IMR-90 (cell line): ENCODE measurements at places on chromosomes 3 and 15.

DNA sequence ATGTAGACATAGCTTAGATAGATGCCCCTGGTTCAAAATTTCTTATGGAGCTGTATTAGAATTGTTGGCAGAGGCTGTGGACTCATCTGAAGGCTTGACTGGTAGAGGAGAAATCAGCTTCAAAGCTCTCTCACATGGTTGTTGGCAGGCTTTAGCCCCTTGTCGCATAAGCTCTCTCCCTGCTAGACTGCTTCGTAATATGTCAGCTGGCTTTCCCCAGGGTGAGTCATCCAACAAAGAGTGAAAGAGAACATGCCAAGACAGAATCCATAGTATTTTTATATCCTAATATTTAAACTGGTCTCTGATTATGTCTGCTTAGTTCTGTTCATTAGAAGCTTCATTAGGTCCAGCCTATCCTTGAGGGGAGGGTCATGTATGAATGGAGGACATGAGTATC lies 427.4 kb upstream of the NAALADL2 start:
- DNase-seq: peak; percentile 52

DNA sequence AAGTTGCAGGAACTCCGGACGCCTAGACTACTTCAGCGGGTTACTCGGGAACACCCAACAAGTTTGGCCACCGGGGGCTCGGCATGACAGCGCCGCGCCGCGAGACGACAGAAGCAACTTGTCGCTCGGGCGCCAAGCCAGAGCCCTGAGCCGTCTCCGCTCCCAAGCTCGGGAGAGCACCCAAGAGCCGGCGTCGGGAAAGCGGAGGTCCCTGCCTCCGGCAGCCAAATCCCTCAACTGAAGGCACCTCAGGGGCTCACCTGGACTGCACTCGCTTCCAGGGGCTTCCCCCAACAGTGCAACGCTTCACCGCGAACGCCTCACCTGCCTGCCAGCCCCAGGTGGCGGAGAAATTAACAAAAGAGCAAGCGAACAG lies 640 bp downstream of the MB21D2 start:
- no peak for DNase-seq

GRCh38 chr3:30835667-30836066 lies 58.8 kb downstream of the GADL1 start:
- DNase-seq: no peak

DNA sequence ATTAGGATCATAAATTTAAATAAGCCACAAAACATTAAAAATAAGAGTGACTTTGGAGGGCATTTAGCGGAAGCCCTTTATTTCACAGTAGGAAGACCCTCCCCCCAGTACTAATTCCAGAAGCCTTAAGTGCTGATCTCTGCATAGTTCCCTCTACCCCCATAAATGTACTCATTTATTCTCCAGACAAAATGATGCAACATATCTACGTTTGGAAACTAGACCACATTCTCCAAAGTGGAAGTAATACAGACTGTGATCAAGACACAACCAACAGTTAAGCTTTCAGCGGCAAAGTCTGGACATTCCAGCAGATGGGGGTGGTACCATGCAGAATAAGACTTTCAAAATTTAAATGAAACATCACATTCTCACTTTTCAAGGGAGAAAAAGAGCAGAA lies 44.8 kb upstream of the RPS17 start:
- DNase-seq: peak; percentile 45

GRCh38 chr3:16477521-16477920 lies 36.0 kb downstream of the RFTN1 start:
- DNase-seq: peak; percentile 49

DNA sequence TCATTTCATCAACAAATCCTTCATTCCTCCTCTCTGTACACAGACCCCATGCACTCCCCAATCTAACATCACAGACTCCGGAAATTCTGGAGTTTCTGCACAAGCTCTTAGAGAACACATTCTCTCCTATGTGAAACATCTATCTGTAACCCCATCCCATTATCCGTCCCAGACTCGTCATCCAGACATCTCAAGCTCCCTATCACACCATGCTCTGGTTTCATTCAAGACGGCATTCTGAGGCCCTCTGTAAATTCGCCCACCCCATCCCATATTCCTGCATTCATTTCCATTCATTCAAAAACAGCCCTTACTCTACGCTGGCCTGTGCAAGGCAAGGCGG lies 575 bp downstream of the LEO1 start:
- DNase-seq: no peak
